ENCODE measurements at places on chromosomes 3 and 15.

- DNase-seq: no peak
Measured at GRCh38 chr15:76064375-76064774, 4.6 kb downstream of the TMEM266 start.

DNA sequence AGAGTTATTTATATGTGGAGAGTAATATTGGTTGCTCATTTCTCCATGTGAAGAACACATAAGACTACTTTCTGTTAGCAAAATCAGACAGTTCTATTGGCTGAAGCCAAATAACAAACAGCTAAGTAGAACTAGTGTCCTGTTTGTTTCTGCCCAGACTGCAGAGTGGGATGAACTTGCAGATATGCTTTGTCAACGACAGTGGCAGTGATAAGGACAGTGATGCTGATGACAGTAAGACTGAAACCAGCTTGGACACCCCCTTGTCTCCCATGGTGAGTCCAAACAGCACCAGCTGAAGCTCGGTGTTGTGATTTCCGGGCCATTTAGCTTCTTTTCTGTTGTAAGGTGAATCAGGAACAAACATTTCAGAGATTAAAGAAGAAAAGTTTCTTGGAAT lies 102.6 kb upstream of the IL12A start:
- no peak for DNase-seq

- no peak for DNase-seq
Measured at GRCh38 chr3:76034649-76035048, 249.3 kb upstream of the ZNF717 start.

DNA sequence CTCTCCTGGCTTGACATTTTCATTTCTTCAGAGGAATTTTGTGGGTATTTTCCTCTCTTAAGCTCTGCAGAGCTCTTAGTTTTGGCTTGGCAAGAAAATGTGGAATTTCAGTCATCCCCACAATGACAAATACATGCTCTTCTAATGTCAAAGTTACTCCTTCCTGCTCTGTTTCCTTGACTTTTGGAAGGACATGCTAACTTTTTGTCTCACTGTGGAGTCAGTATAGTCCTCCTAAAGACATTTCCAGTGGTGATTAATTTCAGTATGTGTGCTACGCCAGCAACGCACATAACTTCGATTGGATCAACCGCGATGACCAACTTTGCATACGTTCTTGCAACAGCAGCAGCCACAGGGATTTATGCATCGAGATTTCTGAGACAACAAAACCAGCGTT lies 13.3 kb downstream of the EBLN2 start:
- no peak for DNase-seq

- DNase-seq: no peak
Measured at GRCh38 chr3:175193815-175194518, 334.8 kb downstream of the NAALADL2 start.

DNA sequence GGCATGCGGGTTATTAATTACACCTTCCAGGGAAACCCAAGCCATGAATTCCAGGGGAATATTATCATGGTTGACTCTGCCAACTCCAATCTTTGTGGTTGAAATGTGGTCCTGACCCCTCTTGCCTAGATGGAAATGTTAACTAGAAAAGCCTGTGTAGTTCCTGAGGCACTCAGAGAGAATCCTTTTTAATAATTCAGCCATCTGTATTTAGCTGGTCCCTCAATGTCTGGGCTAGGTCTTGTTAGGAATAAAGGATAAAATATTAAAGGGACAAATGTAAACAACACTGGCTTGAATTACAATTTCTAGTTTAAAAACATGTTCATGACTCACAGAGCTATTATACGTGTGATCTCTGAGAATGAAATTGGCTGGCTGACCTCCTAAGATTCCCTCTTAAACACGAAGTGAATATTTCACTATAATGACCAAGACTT lies 435.2 kb upstream of the SUCLG2 start:
- DNase-seq: no peak

DNA sequence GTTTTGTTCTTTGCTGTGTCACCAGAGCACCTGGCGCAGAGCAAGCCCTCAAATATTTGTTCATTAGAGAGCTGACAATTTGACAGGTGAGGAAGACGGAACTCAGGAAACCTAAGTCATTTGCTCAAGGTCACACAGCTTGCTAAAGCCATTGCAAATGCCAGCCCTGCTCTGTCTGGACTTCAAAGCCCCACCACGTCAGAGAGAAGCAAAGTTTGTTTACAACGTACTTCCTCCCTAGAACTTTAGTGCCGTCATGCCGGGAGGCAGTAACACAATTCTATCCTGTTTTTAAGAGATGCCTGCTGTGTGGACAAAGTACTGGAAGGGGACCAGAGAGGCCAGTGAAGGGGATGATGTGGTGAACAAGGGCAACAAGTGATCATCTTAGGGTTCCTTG lies 216.6 kb upstream of the PRICKLE2 start:
- DNase-seq: no peak

DNA sequence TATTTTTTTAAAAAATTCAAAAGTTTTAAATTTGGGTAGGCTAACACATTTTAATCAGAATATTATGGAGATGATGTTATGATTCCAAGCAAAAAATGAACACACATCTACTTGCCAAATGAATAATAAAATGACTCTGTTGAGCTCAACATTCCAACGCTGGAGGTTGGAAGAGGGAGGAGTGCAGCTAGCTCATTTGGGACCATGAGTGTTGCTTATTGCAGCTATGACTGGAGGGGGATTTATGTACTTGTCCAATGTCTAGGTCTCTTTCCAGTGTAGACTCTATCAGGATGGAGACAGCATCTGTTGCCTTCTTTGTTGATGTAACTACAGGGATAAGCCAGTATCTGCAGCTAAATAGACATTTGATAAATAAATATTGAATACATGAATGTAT lies 310.6 kb downstream of the CACNA2D3 start:
- DNase-seq: no peak

GRCh38 chr3:11588755-11589154 lies 55.0 kb downstream of the VGLL4 start:
- DNase-seq: no peak

DNA sequence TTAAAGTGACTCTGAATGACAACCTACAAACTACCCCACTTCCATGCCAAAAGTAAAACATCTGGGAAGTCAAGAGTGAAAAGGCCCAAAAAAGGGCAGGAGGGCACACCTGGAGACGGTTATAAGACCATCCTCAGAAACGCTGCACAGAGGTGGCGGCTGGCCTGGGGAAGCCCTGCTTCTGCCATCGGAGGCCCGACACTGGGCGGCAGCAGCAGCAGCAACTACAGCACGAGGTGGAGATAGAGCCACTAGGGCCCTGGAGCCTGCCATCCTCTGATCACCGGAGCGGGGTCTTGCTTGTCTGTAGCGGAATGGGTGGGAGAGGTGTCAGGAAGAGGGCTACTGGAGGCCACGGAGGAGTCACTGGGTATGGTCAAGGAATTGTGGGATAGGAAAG lies 283.3 kb downstream of the ADAMTS17 start:
- DNase-seq: no peak

DNA sequence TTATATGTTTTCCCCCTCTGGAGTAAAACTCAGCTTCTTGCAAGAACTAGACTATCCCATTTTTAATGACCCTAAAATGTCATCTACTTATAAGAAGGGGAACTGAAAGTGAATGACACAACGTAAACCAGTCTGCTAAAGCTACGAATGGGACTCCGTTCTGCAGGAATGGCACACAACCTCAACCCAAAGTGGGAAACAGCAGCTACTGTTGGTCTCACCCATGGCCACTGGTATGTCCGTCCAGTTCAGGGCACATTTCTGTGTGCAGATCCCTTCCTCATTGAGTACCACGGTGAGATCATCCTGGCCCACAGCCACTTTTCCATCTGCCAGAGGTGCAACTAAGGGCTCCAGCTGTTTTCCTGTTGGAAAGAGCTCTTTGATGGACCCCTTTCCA lies 23.8 kb downstream of the VPS39 start:
- DNase-seq: no peak

DNA sequence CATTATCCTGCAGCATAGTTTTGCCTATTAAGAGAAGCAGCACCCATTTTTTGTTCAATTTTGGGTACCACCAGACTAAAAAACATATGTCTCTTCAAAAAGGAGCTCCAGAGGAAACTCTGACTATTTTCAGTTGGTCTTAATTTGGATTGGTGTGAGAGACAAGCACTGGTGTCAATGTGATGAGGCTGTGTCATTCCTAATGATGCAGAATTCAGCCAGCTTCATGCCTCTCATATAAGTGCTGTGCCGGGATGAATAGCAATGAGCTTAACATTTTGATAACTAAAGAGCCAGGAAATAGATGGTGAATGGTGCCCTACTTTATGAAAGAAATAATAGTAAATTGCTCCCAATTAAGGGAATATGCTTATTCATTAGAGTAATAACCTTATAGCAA lies 15.9 kb downstream of the POPDC2 start:
- DNase-seq: no peak

DNA sequence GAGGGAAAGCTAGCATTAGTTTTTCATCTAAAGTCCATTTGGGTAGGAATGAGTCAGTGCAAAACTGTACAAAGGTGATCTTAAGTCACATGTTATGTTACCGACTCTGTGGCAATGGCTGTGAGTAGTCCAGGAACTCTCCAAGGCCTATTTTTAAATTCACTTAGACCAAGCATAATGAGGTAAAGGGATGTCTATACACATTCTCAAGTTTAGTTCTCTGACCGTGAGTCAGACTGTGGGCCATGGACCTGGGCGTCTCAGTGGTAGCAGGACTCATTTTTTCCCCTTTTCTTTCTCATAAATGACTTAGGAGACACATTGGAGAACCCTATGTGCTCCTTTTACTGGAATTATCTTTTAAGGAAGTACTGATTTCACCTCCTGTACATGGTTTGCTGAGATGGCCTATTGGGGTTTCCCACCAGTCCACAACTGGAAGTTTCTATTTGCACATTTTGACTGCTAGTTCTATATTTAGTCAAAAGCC lies 488.7 kb upstream of the TPRG1 start:
- DNase-seq: no peak

GRCh38 chr3:160129459-160130061 lies 95.7 kb upstream of the C3orf80 start:
- DNase-seq: peak; percentile 60

GRCh38 chr3:181948286-181948685 lies 236.6 kb downstream of the SOX2 start:
- DNase-seq: no peak

DNA sequence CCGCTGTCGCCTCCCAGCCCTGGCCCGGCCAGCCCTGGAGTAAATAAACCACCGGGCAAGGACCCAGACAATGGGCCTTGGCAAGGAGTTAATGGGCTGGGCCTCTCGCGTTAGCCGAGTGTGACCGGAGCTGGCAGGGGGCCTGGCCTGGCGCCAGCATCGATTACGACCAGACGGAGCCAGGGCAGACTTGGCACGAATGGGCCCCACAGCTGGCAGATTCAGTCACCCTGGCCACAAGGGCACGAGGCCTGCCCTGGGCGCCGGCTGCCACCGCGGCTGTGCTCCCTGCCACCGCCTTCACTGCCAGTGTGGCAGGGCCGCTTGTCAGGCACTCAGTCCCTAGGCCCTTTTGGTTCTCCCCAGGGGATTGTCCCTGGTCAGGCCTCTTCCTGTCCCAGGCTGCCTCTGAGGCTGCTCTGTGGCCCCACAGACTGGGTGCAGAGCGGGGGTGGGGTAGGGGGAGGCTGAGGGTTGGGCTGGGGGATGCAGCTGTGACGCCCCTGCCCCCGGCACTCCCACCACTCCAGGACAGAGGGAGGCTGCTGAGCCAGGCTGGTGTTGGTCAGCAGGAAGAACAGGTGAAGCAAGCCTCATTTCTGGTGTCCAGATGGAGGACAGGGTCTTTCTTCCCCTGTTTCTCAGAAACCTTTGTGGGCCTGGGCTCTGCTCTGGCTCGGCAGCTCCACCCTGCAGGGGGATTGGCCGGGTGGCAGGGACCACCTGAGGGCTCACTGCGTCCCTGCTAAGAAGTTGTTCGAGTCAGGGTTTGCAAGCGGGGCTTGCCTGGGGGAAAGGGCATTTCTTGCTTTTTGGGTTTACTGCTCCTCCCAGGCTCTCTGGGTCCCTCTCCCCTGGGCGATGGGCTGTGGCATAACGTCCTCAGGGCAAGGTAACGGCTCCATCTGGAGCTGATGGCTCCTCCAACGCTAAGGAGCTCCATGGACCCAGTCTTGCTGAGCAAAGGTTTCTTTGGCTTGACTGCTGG lies 30.5 kb upstream of the SRP14 start:
- DNase-seq: peak; percentile 79
